ENCODE measurements at places on chromosomes 2 and 18.

- no peak for DNase-seq
Observed at GRCh38 chr2:113216891-113217454, 43.2 kb downstream of the PSD4 start.

DNA sequence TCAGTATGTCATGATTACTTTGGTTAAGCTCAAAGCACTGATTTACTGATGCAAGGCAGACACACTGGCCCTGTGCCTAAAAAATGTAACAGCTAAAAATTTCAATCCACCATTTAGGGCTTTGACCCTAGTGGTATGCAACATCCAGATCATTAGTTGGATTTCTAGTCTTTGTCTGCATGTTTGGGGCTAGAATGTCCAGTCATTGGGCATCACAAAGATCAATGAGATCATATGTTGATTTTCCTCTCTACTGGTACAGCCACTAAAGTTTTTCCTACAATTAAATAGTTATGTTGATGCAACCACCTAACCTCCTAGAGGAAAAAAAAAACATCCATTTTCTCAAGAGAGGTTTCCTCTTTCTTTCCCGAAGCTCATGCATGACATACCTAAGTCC lies 53.4 kb upstream of the REV1 start:
- DNase-seq = no peak

- no peak for DNase-seq
Observed at GRCh38 chr2:72603481-72603880, 222.4 kb downstream of the EXOC6B start.

DNA sequence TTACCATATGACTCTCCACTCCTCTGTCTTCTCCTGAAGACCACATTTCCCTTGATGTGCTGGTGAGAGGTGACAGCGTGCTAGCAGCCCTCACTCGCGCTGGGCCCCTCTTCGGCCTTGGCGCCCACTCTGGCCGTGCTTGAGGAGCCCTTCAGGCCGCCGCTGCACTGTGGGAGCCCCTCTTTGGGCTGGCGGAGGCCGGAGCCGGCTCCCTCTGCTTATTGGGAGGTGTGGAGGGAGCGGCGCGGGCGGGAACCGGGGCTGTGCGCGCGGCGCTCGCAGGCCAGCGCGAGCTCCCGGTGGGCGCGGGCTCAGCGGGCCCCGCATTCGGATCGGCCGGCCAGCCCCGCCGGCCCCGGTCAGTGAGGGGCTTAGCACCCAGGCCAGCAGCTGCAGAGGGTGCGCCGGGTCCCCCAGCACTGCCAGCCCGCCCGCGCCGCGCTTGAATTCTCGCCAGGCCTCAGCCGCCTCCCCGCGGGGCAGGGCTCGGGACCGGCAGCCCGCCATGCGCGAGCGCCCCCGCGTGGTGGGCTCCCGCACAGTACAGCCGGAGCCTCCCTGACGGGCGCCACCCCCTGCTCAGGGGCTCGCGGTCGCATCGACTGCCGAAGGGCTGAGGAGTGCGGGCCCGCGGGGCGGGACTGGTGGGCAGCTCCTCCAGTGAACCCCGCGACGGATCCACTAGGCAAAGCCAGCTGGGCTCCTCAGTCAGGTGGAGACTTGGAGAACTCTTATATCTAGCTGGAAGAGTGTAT lies 246.6 kb upstream of the REG3G start:
- DNase-seq = no peak

GRCh38 chr18:25446972-25447371 lies 95.0 kb upstream of the ZNF521 start:
- DNase-seq = no peak

GRCh38 chr2:39648580-39648979 lies 17.1 kb upstream of the TMEM178A start:
- no peak for DNase-seq

DNA sequence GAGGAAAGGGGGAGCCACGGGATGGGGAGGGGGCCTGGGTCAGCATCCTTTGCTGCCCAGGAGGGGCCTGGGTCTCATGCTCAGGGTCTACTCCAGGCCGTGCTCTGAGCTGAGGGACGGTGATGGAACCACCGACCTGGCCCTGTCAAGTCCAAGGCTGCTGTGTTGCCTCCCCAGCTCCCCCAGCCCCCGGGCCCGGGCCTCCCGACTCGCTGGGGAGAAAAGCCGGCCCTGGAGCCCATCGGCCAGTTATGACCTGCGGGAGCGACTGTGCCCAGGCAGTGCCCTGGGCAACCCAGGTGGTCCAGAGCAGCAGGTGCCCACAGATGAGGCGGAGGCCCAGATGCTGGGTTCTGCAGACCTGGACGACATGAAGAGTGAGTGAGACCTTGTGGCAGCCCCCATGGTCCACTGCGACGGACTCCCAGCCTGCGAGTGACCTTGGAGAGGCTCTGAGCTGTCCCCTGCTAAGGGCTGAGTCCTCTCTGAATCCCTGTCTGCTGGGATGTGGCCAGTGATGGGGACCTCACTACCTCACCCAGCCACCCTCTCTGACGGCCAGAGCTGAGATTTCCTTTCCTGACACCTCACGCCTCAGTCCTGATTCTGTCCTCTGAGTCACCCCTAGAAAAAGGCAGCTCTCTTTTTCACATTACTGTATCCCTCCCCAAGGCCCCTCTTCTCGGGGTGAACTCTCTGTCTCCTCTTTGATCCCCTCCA lies 2.7 kb downstream of the SLC4A3 start:
- DNase-seq = no peak

- DNase-seq = no peak
Observed at GRCh38 chr18:41899535-41899934, 55.5 kb upstream of the PIK3C3 start.

- no peak for DNase-seq
Observed at GRCh38 chr2:143463719-143464118, 334.5 kb downstream of the ARHGAP15 start.

All from stimulated activated CD8-positive, alpha-beta memory T cell treated with anti-CD3 and anti-CD28 coated beads, Interleukin-12 subunit alpha, Interleukin-12 subunit beta, amount 100 ng/mL, for 1 hour (primary cell).